ELF-1 (cell line): ENCODE measurements at places on chromosomes 2 and 18.

- DNase-seq: no peak
Measured at GRCh38 chr2:6442252-6442985, 423.3 kb downstream of the CMPK2 start.

GRCh38 chr2:148906124-148906523 is 31.1 kb downstream of the KIF5C start:
- DNase-seq: no peak

- peak; percentile 54 for DNase-seq
Measured at GRCh38 chr2:16406496-16407289, 258.9 kb downstream of the CYRIA start.

GRCh38 chr2:121868652-121869051 is 113.2 kb downstream of the TSN start:
- no peak for DNase-seq

DNA sequence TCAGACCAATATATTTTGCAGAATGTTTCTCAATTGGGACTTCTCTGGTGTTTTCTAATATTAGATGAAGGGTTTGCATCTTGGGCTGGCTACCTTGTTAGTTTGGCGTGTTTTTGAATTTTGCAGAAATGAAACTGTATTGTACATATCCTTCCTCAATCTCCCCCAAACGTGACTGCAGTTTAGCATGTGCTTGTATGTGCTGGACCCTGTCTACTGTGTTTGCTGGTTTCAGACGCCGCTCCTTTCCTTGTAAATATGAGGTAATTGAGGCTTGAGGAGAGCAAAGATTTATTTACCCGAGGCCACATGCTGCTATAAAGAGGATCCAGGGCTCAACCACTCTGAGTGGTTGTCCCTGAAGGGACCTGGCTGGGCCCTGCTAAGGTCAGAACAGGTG is 57.2 kb downstream of the NGEF start:
- no peak for DNase-seq

DNA sequence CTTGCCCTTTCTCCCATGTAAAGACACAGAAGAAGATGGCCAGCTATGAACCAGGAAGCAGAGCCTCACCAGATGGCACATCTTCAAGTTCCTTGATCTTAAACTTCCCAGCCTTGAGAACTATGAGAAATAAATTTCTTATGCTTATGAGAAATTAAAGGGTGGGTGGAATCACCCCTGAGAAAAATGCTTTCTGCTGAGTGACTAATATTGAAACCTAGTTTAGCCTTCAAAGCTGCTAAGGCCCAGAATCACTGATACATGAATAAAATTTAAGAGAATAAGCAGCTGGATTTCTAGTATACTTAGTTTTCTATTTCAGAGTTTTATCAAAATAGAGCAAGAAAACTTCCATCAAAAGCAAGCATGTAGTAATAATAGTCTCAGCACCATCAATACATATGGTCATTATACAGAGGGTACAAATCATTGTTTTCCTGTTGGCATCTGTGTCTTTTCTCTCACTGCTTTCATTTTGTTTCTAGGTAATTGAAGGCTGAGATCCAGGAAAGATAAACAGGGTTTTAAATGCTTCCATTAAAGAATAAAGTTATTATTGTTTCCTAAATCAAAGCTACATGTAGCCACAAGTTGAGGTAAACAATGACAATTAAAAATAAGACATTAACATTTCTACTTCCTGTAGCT is 53.3 kb upstream of the COL5A2 start:
- no peak for DNase-seq

- no peak for DNase-seq
Measured at GRCh38 chr2:54206596-54206995, 49.4 kb downstream of the TSPYL6 start.
